NCI-H1694 (cell line): ENCODE measurements at places on chromosomes 16 and 17.

- peak; percentile 20 for DNase-seq
Measured at GRCh38 chr17:74833501-74834377, 25.9 kb downstream of the GRIN2C start.

- DNase-seq: peak; percentile 22
Measured at GRCh38 chr16:50502616-50503011, 45.6 kb upstream of the NKD1 start.

DNA sequence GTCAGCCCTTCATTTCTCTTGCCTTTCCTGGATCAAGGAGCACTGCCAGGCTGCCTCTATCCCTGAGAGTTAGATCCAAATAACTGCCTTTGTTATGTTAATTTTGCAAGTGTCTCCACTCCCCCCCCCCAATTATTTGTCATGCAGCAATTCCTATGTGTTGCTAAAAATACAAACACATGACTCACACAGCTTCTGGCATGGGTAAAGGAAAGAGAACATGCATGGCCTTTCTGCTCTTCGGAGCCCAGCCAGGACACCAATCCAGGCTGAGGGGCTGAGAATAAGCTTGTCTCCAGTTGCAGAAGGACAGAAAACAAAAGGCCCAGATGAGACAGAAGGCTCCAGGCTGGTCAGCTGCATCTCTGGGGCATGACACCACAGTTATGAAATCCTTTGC is 148.0 kb upstream of the TNRC6C start:
- no peak for DNase-seq

DNA sequence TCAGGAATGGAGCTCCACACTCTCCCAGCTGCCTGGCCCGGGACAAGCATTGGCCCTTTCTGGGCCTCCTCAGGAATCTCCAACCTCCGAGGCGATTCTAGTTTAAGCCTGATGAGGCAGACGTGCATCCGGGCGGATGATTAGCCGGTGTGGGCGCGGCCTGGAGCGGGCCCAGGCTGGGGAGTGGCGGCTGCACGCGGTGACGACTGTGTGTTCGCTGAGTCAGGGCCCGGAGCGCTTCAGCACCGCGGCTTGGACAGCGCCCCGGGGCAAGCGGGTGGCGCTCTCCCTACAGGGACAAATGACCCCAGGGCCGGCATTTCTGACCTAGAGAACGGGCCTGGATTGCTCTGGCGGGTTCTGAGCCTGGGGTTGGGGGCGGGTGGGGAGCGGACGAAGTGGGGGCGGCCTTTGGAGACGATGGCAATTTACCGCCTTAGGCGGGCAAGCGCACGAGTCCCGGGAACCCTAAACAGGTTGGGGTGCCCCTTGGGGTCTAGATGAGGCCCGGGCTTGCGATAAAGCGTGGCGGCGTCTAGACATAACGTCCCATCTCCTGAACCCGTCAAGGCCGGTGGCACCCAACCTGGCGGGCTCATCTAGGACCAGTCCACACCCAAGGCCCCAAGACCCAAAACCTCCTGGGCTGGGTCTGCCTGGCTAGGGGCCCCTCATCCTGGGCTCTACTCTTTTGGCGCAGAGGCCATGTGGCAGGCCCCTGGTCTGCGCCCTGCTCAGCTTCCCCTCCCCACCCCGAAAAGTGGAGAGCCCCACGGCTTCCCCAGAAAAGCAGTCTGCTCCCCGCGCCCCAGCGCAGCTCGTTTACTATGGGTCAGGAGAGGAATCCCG is 22.3 kb upstream of the ZNHIT3 start:
- no peak for DNase-seq

DNA sequence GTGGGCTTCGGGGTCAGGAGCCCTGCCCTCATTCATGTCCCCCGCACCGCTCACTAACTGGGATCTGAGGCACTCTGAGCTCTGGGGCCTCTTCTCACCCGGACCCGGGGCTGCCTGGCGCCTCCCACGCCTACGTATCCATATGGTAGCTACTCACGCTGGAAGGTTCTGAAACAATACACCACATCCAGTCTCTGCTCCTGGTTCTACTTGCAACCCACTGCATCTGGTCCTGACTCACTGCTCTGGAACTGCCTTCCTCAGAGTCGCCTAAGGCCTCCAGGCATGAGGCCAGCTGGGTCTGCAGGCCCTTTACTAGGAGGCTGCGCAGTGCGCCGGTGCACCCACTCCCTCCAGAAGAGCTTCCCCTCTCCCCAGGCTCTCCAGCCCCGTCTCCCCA is 18.1 kb downstream of the USP36 start:
- DNase-seq: no peak

DNA sequence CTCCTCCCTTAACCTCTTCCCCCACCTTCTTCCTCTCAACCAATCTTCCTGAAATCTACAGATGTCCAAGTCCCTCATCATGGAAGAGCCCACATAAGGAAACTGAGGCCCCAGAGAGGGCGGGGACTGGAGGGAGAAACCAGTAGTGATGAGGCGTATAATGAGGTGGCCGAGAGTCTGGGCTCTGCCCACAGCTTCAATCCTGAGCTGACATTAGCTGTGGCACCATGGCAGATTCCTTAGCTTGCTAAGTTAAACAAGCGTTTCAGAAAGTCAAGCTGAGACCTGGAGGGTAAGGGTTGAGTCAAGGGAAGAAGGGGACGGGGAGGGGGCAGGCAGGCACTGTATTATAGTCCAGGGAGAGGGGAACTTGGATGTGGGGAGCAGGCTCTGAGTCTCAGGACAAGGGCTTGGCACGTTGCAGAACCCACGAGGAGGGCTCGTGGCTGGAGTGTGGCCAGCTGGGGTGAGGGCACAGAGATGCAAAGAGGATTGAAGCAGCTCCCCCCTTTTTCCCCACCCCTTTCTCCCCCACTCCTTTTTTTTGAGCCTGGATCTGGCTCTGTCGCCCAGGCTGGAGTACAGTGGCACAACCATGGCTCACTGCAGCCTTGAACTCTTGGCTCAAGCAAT is 13.3 kb downstream of the ARHGAP23 start:
- DNase-seq: no peak
